MM.1S (cell line): ENCODE measurements at places on chromosomes 4 and X.

DNA sequence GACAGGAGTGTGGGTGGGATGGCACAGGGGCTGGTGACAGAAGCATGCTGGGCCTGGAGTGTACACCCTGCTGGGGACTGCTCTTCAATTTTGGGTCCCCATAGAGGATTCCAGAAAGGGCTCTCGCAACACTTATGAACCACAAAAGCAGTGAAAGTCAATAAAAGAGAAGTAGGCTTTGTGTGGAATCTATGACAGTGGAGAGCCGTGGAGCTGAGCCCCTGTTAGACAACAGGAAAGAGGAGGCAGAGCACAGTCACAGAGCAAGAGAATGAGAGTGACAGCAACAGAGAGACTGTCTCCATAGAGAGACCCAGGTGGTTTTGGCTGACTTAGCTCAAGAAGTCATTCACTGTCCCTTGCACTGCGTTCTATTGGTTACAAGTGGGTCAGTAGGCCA is 135.1 kb upstream of the ATP6AP2 start:
- no peak for DNase-seq

DNA sequence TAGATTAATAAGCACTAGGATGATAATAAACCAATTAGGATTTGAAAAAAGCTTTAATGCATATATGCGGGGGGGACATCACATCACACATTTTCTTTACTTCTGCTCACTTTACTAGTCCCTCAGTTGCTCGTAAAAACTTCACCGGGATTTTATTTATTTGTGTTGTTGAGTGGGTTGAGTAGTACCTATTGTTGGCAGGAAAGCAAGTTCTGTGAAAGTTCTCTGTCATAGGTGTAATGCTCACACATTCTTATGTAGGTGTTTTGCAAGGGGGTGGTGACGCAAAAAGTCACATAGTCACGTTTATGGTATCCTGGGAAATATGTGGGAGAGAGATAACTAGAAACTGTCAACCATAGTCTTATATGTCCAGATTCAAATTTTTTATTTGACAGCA is 65.3 kb downstream of the PDLIM5 start:
- no peak for DNase-seq

GRCh38 chrX:121579016-121579760 is 531.8 kb downstream of the GLUD2 start:
- peak; percentile 77 for DNase-seq

DNA sequence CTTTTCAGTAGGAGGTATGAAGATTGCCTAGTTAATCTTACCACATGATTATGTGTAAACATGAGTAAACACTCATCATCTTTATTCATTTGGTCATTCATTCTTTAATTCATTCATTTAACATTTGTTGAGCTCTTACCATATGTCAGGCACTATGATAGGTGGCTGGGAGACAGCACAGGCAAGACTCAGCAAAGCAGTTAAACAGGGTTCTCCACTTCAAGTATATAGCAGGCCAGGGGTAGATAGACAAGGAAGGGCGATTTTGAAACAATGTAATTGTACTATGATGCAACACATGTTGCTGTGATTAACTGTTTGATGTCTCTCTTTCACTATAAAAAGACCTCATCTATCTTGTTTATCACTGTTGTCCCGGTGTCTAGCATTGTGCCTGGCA is 84.3 kb upstream of the GPR101 start:
- DNase-seq, result no peak

GRCh38 chr4:123415977-123416376 is 19.4 kb downstream of the SPRY1 start:
- no peak for DNase-seq

GRCh38 chr4:109665783-109666485 is 37.3 kb downstream of the CASP6 start:
- DNase-seq, result no peak

- DNase-seq, result no peak
Observed at GRCh38 chr4:78213218-78213617, 156.1 kb downstream of the FRAS1 start.

GRCh38 chr4:99043346-99043745 is 45.2 kb downstream of the ADH5 start:
- DNase-seq, result no peak

DNA sequence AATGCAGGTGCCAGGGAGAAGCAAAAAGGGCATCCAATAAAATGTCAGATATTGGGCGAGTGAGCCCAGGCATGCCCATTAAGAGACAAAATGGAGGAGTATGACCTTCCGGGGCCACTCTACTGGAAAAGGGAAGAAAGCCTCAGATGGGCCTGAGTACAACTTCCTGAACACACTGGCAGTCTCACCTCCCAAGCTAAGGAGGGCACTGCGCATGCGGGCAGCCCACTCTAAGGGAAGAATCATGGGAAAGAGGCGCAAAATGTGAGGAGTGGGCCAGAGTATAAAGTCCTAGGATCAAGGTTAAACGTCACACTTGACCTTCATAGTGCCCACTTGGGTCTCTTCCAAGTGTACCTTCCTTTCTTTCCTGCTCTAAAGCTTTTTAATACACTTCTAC is 63.5 kb downstream of the TIGD2 start:
- no peak for DNase-seq

GRCh38 chrX:150870487-150871340 is 27.8 kb downstream of the CD99L2 start:
- DNase-seq, result no peak

GRCh38 chr4:96025011-96025410 is 185.1 kb downstream of the PDHA2 start:
- no peak for DNase-seq

DNA sequence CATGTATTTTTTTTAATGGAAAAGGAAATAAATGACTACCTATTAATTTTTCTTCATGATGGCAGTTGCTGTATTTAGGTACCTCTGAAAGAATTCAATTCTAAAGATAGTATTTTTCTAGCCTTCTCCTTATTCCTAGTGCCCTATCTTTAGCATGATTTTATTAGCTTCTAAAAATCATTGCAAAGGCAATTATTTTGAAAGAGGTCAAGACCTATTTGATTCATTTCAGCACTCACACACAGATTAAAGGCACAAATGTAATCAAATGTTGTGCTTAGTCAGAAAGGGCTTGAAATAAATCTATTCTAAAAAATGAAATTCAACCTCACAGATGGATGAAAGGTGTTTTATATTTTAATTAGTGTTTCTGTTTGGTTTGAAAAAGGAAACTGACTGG is 74.8 kb upstream of the POF1B start:
- DNase-seq, result no peak

DNA sequence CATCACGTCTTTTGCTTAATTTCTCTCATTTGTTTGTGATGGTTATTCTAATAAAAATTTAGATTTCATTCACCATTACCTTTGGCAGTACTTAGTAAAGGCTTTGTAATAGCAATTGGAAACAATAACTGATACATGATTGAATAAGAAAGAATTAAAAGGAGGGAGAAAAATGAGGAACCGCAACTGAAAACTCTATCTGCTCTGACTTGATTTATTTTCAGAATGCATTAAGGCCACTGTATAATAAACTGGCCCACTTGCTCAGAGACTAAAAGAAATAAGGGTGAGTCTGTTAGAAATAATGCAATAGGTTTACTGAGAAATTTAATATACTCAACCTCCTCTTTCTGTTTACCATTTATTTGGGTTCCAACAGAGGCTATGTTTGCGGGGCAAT is 351.5 kb downstream of the TMA16 start:
- DNase-seq, result no peak

DNA sequence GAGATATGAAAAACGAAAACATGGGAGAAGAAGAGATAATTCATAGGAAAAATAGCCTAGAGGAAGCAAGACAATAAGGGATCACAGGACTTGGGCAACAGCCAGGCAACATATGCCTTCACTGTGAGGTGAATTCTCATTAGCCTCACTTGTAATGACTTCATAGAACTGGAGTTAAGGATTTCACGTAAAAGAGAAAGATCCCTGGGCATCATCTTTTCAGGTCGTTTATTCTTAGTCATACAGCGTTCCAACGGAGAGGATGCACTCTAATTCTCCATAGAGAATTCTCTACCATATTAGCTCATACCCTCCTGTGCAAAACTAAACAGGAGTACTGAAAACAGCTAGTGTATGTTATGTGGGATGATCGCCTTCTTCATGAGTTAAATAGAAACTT is 1.4 kb downstream of the PRKG2 start:
- DNase-seq, result no peak

GRCh38 chr4:175884048-175884447 is 72.0 kb upstream of the GPM6A start:
- DNase-seq, result no peak
